ENCODE measurements at places on chromosomes 2 and 18.

- DNase-seq = no peak
Observed at GRCh38 chr2:696463-696862, 19.3 kb upstream of the TMEM18 start.

GRCh38 chr18:74299162-74299561, 7.4 kb upstream of the CYB5A start:
- no peak for DNase-seq

DNA sequence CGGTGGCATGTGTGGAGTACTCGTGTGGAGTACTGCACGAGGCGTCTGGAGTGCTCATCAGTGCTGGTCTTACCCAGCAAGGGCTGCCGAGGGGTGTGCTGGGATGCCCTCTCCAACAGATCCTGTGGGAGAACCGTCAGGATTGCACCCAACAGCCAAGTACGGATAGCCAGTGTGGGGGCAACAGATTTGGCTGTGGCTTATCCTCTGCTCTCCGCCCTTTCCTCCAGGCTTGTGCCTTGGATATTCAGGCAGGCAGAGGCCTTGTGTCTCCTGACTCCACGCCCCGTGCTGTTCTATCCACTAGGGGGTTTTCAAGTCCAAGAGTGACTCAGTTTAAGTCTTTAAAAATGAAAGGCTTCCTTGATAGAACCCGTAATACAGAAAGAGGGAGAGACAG, 321.0 kb upstream of the HS6ST1 start:
- peak; percentile 43 for DNase-seq

DNA sequence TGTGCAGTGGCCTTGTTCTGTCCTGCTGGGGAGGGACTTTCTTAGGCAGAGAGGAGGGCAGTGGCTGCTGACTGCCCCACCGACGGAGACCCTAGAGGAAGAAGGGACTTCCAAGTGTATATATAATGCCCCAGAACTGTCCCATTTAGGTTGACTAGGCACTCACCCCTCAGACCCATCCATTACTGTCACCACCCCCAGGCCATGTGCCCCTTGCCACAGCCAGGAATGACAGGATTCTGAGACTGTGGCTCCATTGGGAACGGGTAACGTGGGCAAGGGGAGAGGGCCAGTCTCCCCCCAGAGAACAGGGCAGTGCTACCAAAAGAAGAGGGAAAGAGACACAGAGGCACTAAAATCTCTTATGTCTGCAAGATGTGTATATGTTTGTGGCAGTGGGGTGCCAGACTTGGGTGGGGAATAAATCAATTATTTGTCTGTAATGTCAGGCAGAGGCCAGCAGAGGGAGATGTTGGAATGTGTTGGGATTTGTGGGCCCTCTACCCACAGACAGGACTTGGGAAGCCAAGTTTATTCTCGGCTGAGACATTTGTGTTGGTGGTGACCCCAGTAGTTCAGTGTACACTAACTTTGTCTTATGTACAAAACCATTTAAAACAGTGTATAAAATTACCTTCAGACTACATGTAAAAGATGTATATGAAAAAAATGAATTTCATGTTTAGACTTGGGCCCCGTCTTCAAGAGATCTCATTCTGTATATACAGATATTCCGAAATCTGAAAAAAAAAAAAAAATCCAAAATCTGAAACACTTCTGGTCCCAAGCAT, 24.0 kb upstream of the TMEM37 start:
- DNase-seq = peak; percentile 66

GRCh38 chr2:522776-523175, 154.4 kb downstream of the TMEM18 start:
- DNase-seq = no peak
